ENCODE measurements at places on chromosomes 2 and 18.

DNA sequence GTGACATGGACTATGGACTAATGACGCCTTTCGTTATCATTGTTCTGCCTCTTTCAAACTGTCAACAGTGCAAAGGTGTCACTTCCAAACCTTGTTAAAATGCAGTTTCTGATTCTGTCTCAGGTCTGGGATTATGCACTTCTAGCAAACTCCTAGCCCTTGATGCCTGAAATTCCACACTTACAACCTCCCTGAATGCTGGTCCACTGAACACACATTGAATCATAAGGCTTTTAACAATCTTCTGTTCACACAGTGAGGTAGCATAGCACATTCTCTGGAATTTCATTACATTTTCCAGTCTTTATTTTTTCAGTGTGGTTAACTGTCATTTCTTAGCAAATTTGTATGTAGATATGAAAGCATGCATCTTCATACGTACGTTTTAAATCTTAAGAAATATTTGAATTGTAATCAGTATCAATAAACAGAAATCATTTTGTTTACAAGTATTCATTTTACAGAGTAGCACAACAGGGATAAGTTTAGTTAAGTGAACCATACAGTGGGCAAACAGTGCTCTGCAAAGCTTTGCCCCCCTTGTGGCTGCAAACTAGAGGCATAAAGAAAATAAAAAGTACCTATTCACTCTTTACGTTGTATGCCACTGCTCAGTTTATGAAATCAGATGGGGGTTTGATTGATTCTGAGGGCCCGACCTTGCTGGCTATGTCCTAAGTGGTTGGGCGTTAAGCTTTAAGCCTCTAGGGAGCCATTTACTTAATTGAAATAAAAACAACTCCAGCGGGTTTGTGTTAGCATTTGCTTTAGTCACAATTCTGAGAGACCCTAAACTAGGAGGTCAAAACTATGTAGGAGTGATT, 250.8 kb downstream of the LRRTM1 start:
- DNase-seq, result peak; percentile 23

- no peak for DNase-seq
Observed at GRCh38 chr2:64711252-64711800, 57.6 kb upstream of the SERTAD2 start.

DNA sequence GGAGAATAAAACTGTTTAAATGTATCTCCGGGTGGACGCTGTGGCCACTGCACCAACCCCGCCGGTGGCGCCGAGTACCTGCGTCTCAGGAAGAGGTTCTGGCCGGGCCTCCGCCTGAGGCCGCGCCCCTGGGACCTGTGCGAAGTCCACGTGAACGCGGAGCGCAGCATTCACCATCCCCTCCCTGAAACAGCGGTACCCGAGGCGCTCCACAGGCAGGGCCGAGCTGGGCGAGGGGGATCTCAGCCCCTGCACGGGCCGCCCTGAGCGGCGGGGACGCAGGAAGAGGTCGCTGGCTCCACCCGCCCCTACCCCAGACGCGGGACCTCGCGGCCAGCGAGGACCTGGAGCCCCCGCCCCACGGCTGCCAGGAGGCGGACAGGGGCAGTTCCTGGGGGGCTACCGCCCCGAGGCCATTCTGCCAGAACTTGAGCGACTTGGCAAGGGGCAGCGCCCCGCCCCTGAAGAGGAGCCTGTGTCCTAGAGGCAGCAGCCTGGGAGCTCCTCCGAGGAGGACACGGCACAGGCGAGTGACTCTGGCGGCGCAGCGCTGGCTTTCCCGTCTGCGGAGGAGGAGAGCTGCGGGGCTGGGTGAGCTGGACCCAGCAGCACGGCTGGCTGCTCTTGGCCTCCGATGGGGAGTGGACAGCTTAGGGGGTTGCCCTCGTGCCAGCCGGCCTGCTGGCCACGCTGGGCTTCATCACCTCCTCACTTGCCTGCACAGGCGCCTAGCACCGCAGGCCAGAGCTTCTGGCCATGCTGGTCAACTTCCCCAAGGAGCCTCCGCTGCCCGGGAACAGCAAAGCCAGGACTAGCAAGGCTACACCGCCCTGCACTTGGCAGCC, 9.7 kb upstream of the TEKT4 start:
- DNase-seq, result no peak

- no peak for DNase-seq
Observed at GRCh38 chr18:54801374-54801773, 26.9 kb upstream of the RAB27B start.

- no peak for DNase-seq
Observed at GRCh38 chr18:36015629-36016028, 43.1 kb downstream of the RMP24 start.

All from NCI-H2081 (cell line).